T-helper 17 cell (primary cell): ENCODE measurements at places on chromosomes 1 and 21. TPM values are rescaled to one million over a fixed set of nuclear protein-coding genes. Genes with fewer than 3 reads are reported as not detected.

DNA sequence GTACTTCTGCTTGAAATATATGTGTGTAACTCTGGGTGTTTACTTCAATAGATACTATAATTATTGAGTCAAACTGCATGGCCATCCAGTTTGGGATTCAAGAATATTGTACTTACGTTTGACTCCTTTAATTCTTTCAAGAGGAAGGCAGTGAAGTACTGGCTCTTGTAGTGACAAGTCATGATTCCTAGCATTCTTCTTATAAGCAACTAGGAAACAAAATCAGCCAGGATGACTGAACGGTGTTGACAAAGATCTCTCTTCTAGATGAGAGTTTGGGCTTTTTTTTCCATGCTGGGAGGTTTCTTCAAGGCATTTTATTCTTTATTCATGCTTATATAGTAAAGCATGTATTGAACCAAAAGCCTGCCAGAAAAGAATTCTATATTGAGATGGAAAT, 58.3 kb downstream of the CLEC20A start:
- DNase-seq = no peak

Gene UMODL1
- total RNA-seq = 0.99 TPM

- no peak for DNase-seq
Observed at GRCh38 chr1:4658643-4659628, 4.5 kb downstream of the AJAP1 start.

GRCh38 chr1:229238674-229239415, 32.1 kb upstream of the RAB4A start:
- DNase-seq = no peak

DNA sequence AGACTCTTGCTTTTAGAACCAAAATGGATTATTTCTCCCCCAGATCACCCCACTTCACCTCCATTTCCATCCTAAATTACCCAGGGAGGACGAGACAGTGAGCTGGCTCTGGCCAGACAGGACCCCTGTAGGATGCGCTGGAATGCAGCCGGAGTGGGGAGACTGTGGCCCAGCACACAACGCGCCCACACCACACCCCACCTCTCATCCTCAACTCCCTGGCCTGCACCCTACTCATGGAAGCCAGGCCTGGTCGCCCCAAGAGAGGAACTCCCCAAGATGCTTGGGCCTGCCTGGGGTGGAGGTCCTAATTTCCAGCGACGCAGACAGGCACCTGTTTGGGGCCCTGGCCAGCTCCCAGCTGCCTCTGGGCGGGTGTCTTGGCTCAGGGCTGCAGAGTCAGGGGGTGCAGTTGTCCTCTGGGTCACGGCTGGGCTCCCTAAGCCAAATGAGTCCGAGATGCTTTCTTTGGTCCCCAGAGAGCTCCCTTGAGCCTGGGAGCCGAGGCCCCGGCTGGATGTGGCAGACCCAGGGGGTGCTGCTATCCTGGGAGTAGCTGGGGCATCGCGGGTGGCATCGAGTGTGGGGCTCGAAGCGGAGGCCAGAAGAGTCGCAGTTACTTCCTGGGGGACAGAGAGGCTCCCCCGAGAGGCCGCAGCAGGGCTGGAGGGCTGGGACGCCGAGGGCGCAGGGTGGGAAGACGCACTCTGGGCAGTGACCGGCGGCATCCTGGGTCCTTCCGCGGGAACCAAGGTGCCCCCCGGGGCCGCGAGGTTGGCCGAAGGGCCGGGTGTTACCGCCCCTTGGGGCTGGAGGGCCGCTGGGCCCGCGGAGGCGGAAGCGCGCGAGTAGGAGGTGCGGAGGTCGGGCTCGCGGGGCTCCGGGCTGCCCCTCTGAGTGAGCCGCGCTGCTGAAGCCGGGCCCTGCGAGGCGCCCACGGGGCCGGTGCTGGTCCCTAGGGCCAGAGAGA, 10.4 kb downstream of the CLEC20A start:
- DNase-seq = no peak

GRCh38 chr1:23354245-23354644, 10.2 kb upstream of the HNRNPR start:
- DNase-seq = no peak

DNA sequence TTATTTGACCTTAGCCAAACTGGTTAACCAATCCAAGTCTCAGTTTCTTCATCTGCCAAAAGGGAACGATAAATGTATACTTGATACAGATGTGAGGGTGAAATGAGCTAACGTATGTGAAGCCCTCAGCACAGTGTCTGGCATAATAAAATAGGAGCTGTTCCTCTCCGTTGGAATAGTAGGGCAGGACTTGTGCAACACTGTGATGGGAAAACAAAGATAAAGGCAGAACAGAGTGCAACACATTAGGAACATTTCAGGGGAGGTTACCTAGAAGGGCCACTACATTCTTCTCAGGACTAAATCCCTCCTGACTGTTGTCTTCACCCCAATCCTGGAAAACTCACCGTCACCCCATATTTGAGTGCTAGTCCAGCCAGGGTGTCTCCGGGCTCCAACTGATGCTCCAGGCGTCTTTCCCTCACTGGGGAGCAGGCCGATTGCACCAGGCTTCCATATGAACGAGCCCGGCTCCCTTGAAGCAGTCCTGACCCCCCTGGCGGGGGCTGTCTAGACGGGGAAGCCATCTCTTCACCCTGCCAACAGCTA, 896 bp downstream of the LYSMD1 start:
- DNase-seq = no peak

Gene STIL
- total RNA-seq = 1.2 TPM

Gene CYP4A11
- total RNA-seq = not detected

GRCh38 chr1:68320349-68320748, 88.0 kb upstream of the WLS start:
- DNase-seq = no peak

Gene FMN2
- total RNA-seq = not detected

DNA sequence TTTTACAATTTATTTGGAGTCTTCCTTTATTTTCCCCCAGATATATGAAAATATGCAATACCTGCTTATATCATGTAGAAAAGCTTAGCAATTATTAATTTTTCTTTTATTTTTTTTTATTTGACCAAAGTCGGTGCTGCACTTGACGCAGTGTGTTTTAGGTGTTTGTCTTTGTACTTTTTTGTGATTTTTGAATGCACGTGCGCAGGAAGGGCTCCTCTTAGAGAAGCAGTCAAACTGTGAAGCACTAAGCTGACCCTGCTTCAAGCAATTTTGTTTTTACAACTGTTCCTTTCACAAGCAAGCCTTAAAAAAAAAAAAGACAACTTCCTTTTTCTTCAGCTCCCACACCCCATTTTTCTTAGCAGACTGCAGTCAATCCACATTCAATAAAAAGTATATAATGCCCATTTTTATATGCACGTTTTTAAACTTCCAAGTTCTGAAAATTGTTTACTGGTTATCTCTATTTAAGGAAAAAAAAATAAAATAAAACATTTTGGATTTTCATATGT, 267.4 kb downstream of the TM2D1 start:
- DNase-seq = no peak

DNA sequence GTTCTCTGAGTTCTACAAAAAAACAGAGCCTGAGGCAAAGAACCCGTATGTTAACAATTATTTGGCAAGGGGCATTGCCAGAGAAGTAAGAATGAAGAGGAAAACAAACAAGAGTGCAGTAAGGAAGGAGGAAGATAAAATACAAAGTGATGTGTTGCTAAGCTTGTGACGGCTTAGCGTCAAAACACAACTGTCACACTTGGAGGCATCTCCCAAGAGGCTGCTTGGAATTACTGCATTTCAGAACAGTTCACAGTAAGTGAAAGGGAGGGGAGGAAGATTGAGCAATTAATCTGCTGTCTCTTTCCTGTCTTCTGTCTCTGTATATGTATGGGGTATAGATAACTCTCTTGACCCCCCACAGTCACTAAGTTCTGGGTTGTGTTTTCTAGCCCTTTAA, 1017.0 kb upstream of the TMPRSS15 start:
- DNase-seq = no peak

Gene LRIG2
- total RNA-seq = 23.1 TPM

GRCh38 chr1:17239420-17239819, 9.5 kb upstream of the PADI3 start:
- DNase-seq = no peak

Gene TMEM167B
- total RNA-seq = 63.4 TPM

Gene PROX1
- total RNA-seq = not detected

- no peak for DNase-seq
Observed at GRCh38 chr1:30274173-30274970, 449.0 kb downstream of the MATN1 start.

Gene PGBD5
- total RNA-seq = not detected

- DNase-seq = no peak
Observed at GRCh38 chr1:151384584-151384983, 12.1 kb upstream of the SELENBP1 start.

DNA sequence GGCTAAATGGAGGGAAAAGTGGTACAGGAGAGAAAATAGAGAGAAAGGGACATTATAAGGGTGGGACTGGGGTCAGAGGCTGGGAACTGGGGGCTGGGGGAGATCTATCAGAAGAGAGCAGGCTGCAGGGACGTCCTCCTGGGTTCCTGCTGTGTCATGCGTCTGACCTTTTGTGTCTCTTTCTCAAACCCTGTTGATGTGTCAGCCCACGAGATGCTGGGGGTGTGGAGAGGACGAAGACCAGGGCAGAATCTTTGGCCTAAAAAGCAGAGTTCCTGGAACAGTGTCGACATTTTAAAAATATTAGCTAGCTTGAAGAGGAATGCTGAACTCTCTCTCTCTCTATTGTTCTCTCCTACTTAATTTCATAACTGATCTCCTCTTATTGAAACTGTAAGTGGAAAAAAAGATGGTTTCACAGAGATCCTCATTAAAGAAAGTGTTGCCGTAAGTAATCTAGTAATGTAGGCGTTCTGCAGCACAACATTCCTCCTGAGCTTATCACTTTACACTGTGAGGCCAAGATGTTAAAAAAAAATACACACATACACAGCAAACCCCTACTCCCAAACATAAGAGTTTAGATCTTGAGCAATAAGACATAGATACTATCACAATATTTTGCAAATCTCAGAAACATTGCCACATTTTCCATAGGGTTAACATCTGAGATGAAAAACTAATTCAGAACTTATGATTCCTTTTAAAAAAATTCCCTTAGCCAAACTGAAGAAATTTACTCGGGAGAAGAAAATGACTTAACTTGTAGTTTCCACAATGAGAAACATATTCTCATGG, 52.6 kb downstream of the RUNX1 start:
- no peak for DNase-seq

Gene RSPO1
- total RNA-seq = not detected

GRCh38 chr1:197606168-197606845, 169.0 kb downstream of the DENND1B start:
- DNase-seq = no peak

DNA sequence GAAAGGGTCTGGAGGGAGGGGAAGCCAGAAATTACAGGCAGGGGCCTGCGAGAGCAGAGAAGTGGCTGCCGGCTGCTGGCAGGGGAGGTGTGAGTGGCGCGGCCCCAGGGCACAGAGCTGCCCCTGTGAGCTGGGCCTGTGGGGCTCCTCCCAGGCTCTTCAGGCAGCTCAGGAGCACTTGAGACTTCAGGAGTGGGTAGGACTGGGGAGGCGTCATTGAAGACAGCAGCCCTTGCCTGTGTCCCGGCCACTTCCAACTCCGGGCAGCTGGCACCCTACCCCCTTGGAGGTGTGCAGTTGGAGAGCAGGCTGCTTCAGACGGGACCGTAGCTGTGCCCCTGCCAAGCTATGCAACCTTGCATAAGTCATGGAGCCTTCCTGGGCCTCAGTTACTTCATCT, 87.5 kb upstream of the ACTL8 start:
- no peak for DNase-seq

- no peak for DNase-seq
Observed at GRCh38 chr21:46066591-46067331, 31.2 kb upstream of the COL6A2 start.

DNA sequence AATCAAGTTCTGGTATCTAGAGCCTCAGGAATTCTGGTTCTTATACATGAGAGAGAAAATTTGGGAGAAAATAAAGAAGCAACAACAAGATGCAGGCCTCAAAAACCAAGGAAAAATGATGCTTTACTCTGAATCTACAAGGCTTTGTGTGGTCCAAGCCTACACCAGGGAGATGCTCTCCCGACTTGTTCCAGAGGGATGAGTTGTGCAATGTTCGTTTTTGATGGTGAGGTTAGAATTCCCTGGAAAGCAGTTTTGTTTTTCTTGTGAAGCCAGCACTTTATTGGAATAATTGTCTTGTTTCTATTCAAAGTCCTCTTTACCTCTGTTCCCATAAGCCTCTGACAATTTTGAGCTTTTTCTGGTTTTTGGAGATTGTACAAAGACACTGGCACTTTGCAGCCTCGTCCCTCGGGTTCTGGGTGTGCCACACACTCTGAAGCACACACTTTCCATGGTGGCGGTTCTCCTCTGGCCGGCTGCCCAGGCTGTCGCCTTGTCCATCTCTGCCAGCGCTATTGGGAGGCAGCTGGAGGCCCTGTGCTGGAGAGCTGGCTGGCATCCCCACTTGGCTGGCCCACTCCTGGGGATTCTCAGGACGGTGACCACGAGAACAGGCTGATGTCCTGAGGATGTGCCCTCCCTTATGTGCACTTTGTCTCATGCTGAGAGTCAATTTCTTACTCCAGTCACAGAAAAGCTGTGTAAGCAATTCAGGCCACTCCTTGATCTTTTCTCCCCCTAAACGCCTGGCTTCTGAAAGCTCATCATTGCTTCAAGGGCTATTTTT, 70.2 kb downstream of the EDEM3 start:
- DNase-seq = no peak

Gene USH2A
- total RNA-seq = not detected

Gene OLFML2B
- not detected for total RNA-seq

Gene C1QTNF12
- 2.0 TPM for total RNA-seq

DNA sequence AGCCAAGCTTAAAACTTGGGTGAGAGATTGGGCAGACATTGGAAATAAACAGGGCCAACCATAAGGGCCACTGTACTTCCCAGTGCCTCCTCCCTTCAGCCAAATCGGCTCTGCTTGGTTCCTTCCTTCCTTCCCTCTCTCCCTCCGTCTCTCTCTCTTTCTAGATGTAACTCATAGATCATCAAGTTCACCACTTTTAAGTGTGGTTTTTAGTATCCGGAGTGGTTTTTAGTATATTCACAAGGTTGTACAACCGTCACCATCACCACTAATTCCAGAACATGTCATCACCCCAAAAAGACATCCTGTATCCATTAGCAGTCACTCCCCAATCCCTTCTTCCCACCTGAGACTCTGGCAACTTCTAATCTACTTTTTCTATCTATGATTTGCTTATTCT, 51.0 kb downstream of the MYSM1 start:
- DNase-seq = no peak

Gene MTOR
- 47.3 TPM for total RNA-seq

GRCh38 chr1:18794051-18794450, 65.4 kb downstream of the TAS1R2 start:
- no peak for DNase-seq

Gene CD53
- total RNA-seq = 385 TPM

Gene APCS
- not detected for total RNA-seq

GRCh38 chr21:26732432-26733221, 112.6 kb downstream of the ADAMTS1 start:
- DNase-seq = no peak

GRCh38 chr1:97091679-97092078, 370.1 kb downstream of the PTBP2 start:
- no peak for DNase-seq

- DNase-seq = no peak
Observed at GRCh38 chr1:108598340-108598739, 38.4 kb downstream of the EEIG2 start.

Gene ANGPTL7
- total RNA-seq = not detected

- DNase-seq = no peak
Observed at GRCh38 chr1:59856725-59857338, 42.1 kb downstream of the HOOK1 start.

Gene NKAIN1
- total RNA-seq = not detected
